RWPE1 (cell line): ENCODE measurements at places on chromosomes 16 and 17.
A peak's percentile ranks its signal among the peaks of the same experiment; 100 is the strongest.

GRCh38 chr17:14748036-14748710, 447.3 kb downstream of the HS3ST3B1 start:
- DNase-seq, result no peak

GRCh38 chr16:61182391-61182790, 853.8 kb downstream of the CDH8 start:
- DNase-seq, result no peak

- no peak for DNase-seq
Measured at GRCh38 chr16:25155553-25156460, 44.3 kb downstream of the LCMT1 start.

DNA sequence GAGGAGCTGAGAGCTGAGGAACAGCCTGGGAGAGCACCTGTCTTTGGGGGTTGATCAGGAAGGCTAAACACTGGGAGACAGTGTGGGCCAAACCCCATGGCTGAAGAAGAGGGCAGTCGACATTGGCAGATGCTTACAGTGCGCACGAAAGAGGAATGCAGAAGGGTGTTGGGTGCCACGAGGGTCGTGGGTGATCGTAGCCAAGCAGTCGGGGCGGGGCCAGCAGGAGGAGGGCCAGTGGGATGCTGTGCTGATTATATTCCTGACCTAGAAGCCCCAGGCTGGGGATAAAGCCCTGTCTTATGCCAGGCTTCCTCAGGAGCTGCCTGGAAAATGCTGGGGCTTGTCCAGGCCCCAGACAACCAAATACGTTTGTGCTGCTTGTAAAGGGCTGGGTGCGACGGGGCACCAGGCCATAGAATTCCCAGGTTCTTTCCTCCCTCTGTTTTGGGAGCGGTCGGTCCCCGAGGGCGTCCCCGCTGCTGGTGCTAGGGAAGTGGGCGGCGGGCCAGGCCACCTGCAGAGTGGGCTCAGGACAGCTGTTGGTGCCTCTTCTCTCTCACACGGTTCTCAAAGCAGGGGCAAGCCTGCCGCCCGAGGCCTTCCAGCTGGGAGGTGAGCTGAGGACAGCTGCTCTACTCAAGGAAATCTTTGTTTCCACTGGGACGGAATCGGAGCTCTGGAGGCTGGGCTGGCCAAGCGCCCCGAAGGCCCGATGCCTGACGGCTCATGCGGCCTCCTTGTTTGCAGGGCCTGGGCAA, 10.0 kb downstream of the C1QTNF1 start:
- DNase-seq, result no peak

DNA sequence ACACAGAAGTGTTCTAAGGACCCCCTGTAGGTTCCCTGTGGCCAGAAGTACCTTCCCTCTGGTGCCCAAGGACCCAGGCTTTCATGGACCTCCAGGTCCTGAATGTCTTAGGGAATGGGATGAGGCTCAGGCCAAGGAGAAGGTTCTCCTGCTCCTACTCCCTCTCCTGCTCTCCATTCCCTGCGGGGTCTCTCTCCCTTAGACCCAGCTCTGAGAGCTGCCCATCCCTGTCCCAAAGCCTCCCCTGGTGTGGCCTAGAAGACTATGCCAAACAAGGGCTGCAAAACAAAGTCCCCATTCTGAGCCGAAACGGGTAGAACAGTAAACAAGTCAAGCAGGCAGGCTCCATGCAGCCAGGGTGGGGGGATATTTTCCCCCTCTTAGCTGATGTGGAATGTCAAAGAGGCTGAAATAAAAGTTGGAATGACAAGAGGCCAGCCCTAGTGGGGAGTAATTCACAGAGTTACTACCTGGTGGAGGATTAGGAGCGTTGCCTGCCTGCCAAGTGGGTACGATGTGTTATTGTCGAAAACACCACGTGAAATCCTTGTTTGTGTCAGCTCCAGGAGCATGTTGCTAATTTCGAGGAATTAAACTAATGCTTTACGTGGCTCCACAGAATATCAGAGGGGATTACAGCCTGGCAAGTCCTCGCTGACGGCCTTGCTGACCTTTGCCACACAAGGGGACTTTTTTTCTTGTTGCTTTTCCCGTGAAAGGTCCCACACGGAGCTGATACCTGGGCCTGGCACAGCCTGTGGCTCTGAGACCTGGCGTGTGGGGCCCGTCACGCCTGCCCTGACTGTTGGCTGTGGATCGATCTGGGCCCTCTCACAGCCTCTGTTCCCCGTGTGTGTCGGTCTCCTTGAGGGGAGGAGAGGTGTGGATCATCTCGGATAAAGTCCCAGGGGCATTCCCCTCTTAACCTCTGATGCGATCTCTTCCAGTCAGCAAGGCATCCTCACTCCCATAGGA, 2.9 kb downstream of the WFIKKN2 start:
- no peak for DNase-seq

GRCh38 chr17:66717641-66718058, 117.3 kb upstream of the CACNG5 start:
- peak; percentile 79 for DNase-seq
